ENCODE measurements at places on chromosomes 13 and 19.

DNA sequence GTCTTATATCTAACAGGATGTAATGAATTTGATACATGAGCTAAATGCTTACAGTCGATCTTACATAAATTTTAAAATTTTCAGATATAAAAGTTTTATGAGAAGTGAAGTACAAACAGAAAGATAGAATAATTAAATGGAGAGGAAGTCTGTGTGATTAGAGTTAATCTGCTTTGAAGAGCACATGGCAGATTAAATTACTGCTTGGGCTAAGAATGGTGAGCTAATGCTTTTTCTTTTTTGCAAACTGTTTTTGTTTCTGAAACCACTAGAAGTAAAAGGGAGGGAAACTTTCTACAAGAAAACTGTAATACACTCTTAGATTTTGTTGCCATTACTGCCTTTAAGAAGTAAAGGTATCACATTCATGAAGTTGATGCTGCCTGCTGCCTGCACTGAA is 96.3 kb upstream of the SPRY2 start:
- DNase-seq = no peak

DNA sequence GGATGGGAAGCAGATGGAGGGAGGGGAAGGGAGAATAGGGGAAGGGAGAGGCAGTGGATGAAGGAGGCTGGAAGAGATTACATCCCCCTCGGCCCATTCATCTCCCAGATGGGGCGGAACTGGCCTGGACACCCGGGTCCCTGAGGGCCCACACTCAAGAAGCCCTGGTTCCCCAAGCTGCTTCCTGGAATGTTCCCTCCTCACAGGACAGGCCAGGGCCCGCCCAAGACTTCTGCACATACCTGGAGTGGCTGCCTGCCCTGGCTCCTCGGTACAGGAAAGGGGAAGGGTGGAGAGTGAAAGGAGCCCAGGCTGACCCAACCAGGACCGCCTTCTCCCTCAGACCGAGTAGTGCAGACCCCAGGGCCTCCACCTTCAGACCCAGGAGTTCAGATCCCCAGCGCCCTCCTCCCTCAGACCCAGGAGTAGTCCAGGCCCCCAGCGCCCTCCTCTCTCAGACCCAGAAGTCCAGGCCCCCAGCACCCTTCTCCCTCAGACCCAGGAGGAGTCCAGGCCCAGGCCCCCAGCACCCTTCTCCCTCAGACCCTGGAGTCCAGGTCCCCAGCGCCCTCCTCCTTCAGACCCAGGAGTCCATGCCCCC is 489 bp downstream of the NTF4 start:
- DNase-seq = no peak

DNA sequence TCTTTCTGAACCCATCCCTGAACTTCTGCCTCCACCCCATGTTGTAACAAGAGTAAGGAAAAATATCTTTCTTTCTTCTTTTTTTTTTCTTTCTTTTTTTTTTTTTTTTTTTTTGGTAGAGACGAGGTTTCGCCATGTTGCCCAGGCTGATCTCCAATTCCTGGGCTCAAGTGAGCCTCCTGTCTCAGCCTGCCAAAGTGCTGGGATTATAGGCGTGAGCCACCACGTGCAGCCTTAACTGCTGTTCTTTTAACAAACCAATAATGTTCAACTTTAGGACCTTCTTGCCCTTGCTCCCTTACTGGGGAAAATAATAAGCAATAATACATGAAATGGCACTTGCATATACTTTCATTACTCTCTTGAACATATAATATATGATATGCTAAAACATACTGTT is 19.6 kb downstream of the GPR183 start:
- no peak for DNase-seq

DNA sequence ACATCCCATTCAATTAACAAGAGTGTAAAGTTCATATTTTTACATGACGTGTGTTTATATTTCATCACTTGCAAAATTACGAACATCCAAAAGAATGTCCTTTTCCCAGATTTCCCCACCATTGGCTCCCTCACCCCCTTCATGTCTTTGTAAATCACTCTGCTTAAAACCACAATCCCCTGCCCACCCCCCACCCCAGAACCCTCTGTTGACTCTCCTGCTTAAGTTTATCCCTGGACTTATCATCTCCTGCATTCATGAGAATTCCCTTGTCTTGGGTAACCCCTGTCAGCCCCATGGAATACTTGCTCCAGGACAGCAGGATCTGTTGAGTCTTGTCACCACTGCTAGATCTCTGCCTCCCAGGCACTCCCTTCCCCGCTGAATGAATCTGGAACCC is 109.9 kb downstream of the COL4A1 start:
- no peak for DNase-seq

DNA sequence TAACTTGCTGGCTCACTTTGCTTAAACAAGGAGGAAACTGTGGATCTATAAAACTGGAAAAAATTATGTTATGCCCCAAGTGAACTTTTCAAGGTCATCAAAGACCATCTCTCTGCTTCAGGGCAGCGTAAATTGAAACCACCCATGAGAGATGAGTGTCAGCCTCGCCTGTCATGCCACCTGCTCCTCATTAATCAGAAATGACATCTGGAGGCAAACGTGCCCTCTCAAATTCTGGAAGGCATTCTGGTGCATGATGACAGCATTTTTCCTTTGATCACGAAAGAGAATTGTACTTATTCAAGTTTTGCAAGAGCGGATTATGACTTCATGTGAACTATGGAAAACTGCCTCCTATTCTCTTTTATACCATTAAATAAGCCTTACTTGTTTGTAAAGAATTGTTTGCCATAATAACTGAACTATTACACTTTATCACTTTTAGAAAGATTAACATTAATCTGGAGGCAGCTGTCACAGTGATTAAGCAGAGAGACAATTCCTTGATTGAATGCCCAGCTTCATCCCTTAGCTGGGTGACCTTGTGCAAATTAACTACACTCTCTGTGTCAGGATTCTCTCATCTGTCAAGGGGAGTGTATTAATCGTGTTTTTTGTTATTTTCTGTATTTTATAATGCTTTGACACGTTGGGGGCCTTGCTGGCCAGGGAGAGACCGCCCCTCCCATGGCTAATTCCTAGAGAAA is 17.0 kb upstream of the SACS start:
- no peak for DNase-seq

DNA sequence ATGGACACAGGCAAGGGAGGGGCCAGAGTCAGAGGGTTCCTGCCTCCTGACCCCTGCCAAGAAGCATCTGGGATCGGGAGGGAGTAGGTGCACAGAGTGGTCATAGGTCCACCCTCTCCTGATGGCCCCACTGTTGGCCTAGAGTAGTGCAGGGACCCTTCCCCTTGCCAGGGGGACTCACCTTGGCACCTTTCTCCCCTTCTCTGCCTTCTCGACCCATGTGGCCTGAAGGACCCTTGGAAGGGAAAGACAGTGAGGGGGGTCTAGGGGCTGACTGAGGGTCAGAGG is 33.3 kb upstream of the OLFM2 start:
- no peak for DNase-seq

DNA sequence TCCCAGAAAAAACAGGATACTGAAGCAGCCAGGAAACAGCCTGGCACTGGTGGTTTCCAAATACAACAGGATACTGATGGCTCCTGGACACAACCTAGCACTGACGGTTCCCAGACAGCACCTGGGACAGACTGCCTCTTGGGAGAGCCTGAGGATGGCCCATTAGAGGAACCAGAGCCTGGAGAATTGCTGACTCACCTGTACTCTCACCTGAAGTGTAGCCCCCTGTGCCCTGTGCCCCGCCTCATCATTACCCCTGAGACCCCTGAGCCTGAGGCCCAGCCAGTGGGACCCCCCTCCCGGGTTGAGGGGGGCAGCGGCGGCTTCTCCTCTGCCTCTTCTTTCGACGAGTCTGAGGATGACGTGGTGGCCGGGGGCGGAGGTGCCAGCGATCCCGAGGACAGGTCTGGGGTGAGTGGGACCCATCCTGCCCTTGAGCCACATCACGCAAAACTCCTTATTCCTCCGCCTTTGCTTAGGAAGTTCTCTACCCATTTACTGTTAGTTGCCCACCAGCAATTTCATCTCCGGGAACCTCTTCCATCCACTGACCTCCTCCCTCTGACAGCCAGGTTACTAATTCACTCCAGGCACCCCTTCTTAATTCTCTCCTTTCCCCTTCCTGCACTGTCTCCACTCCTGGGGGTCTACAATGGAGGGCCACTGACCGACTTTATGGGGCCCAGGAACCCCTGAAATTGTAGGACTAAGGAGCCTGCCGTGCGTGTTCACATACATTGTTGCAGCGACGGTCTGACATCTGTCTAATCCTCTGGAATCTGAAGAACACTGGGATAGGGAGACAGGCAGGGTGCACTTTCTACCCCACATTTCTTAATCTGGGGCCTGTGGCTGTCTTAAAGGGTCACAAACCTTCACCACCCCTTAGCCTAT is 1.2 kb downstream of the ITPKC start:
- DNase-seq = no peak

GRCh38 chr13:29713839-29714238 is 118.4 kb upstream of the SLC7A1 start:
- peak; percentile 16 for DNase-seq

DNA sequence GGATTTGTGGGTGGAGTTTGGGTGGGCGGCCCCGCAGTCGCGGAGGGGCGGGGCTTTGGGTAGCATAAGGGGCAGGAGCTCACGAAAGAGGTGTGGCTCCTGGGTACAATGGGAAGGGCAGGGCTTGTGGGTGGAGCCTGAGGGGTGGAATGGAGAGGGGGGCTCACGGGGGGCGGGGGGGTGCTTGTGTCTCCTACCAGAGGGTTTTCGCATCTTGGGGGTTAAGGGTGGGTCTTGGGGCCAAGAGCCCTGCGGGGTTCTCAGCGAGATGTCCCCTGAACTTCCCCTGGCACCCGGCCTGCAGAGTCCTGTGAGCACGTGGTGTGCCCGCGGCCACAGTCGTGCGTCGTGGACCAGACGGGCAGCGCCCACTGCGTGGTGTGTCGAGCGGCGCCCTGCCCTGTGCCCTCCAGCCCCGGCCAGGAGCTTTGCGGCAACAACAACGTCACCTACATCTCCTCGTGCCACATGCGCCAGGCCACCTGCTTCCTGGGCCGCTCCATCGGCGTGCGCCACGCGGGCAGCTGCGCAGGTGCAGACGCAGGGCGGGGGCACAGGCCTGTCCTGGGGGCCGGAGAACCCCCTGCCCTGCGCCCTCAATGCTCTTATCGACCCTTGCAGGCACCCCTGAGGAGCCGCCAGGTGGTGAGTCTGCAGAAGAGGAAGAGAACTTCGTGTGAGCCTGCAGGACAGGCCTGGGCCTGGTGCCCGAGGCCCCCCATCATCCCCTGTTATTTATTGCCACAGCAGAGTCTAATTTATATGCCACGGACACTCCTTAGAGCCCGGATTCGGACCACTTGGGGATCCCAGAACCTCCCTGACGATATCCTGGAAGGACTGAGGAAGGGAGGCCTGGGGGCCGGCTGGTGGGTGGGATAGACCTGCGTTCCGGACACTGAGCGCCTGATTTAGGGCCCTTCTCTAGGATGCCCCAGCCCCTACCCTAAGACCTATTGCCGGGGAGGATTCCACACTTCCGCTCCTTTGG is 5.1 kb downstream of the FSTL3 start:
- DNase-seq = no peak

DNA sequence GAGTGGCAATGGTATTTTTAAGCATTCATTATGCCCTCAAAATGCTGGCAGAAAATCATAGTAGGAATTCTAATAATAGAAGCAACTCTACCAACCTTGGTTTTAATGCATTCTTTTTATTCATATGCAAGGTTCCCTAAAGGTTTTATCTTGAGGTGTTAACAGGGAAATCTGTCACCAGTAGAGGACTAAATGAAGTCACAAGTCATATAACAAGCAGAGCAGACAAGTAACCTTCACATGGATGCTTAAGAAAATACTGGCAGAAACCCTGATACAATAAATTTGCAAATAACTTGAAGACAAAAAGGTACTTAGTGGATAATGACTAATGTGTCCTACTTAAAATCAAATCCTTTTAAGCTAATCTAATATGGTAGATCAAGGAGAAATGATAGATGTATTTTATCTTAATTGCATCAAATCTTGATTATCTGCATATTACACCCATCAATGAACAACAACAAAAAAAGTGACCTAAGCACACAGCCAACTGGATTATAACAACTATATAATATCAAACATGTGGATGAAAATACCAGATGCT is 73.3 kb downstream of the RFC3 start:
- DNase-seq = no peak

GRCh38 chr19:5341448-5341820 is 822 bp upstream of the PTPRS start:
- no peak for DNase-seq

DNA sequence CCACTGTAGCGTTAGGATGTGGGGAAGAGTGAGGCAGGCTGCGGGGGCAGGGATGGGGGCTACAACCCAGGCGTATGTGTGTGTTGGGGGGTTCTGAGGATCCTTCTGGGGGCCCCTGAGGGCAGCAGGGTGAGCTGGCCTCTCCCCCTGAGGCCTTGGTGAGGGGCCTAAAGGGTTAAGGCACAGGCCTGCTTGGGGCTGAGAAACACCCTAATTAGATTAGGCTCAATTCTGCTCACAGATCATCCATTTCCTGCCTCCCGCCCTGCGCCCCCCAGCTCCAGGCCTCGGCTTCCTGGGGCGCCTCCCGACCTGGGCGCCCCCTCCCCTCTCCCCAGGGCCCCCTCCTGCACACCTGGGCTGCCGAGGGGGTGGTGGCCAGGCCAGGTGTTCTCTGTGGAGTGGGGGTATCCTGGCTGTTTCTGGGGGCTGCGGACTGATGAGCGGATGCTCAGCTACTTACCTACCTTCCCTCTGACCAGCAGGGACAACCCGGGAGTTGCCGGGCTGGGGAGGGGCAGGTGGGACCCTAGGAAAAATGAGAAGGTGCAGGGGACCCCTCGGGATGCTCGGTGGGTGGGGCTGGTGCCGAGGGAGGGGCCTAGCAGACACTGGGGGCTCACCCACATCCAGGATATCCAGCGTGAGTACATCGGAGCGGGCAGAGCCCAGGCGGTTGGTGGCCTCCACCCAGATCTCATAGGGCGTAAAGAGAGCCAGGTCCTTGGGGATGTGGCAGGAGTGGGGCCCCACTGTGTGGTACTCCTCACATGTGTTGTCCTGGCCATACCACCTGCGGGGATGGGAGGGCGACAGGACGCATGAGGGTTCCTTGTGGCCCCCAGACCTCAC is 8.6 kb downstream of the CRLF1 start:
- no peak for DNase-seq

DNA sequence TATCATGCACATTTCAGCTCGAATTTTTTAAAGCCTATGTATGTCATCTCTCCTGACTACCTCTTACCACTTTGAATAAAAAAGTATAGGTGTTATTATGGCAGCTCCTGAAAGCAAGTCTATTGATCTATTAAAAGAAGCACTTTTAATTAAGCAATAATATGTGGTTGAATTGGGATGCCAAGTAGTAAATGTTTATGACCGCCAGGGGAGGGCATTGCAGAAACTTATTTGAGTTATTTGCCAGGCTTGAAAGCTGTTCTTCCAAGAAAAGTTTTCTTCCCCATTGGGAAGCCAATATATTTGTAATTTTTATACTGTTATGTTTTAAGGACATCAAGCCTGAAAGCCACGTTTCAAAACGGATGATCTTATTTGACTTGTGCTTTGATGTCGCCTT is 88.1 kb upstream of the SOX21 start:
- DNase-seq = no peak

Data from vagina (tissue), 2 donors.